Aorta (tissue), 5 donors: ENCODE measurements at places on chromosomes 5 and 9. TPM values are rescaled to one million over a fixed set of nuclear protein-coding genes. Genes with fewer than 3 reads are reported as not detected.

The RNF224 gene
- total RNA-seq, result not detected

The CYSRT1 gene
- total RNA-seq, result not detected

DNA sequence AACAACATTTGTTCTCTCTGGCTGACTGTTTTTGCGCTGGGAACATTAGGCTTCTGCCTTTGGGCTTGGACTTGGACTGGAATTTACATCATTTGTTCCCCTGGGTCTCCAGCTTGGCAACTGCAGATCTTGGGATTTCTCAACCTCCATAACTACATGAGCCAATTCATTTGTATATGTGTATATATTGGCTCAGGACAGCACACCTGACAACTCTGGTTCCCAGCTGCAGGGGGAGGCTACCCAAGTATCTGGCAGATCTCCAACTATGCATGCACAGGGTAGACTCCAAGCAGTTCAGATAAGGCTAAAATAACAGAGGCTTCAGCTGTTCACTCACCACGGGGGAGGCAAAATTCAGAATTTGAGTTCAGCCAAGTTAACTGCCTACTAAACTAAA lies 31.6 kb upstream of the F2RL1 start:
- DNase-seq, result peak; percentile 73

DNA sequence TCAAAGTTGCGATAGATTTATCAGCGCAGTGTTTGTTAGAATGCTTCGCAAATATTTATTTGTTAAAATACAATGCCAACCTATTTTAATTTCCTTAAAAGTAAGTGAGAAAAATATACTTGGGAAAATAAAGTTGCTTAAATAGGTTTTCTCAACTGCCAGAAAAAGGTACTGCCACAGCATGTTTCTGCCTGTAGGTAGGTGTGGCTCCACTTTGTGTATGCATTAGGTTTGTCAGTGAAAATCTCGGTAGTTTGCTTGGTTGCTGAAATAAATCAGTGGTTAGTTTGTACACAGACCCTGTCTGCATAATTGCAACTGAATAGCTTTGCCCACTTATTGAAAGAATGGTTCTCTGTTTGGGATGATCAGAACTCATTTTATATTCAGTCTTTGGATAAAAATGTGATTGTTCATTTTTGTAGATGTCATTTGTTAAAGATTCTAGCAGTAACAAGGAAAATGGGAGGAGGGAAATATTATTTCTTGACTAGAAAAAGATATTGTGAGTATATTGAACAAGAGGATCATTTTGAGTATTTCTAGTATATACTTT lies 25.7 kb downstream of the C9orf85 start:
- no peak for DNase-seq

- DNase-seq, result peak; percentile 82
Measured at GRCh38 chr5:55597014-55597981, 62.5 kb upstream of the PLPP1 start.

GRCh38 chr5:53582225-53582624 lies 21.8 kb downstream of the NDUFS4 start:
- DNase-seq, result no peak

- peak; percentile 69 for DNase-seq
Measured at GRCh38 chr5:139863855-139864558, 68.4 kb downstream of the PSD2 start.

DNA sequence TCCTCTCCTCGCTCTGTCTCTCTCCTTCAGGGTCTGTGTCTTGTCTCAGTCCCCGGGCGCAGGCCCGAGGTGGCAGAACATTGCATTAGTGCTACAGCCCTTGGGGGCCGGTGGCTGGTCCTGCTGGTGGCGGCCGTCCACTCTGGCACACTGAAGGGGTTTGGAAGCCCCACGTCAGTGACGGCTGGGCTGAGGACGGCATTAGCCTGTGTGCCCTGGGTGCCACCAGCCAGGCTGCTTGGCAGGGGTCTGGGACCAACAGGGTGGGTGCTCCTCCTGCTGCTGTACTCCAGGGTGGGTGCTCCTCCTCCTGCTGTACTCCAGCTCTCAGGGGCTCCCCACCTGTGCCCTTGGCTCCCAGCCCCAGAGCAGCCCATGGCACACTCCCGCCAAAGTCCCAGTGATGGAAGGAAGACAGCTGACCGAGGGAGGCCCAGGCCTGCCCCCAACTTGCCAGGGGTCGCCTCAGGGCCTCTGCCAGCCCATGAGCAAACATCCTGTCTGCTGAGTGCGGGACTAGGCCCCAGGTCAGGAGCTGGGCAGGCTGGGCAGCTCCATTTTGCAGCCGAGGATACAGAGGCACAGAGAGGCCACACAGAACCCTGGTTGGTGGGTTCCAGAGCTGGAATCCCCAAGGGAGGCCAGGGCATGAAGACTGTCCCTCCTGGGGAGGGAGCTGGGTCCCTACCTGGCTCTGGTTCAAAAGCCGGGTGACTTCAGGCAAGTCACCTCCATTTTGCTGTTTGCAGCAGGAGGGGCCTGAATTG lies 27.3 kb downstream of the SARDH start:
- DNase-seq, result peak; percentile 73
